HCT116 (cell line): ENCODE measurements at places on chromosomes 11 and 22. TPM values are rescaled to one million over a fixed set of nuclear protein-coding genes. Genes with fewer than 3 reads are reported as not detected.

GRCh38 chr11:14409891-14410290 lies 50.9 kb upstream of the RRAS2 start:
- no peak overlapping the region for H3K4me3 ChIP-seq
- H3K4me1 ChIP-seq, result no peaks in the 10 kb centered on the region; the same call in 1 of the 2 replicates
- DNase-seq, result no peak
- H3K27ac ChIP-seq, result no peak overlapping the region

GRCh38 chr22:33476206-33476605 lies 418.0 kb upstream of the SYN3 start:
- no peaks in the 10 kb centered on the region for H3K4me1 ChIP-seq
- no peak overlapping the region for H3K27ac ChIP-seq
- H3K27me3 ChIP-seq, result no peaks in the 10 kb centered on the region
- H3K4me3 ChIP-seq, result no peak overlapping the region

DNA sequence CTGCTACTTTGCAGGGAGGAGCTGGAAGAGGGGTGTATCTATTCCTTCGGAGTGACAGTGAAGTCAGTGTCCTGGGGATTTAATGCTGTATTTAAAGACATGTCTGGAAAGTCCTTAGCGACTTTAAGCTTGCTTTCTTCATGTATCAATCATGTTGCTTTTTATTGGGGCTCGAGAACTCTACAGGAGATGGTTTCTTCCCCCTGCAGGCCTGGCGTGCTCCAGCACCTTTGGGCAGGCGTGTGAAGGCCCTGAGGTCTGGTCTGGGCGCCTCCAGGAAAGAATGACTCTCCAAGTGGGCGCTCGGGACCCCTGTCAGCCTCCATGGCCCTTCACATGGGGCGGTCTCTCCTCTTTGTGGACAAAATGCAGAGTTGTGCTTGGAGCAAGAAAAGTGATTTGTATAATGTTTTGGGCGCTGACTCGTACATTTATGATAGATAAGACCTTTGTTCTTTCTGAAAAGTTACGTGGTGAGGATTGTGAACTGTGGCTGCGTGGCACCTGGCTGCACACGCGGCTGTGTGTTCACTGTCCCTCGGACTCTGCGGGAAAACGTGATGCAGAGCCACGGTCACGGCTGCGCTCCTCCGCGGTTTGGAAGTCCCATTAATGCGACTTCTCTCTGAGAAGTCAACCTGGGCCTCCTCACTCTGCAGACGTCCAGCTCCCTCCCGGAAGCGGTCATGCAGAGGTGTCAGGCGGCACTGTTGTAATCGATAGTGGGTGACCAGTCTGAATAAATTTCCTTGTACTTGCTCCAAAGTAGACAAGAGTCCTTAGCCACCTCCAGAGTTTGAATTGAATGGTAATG lies 282.5 kb downstream of the TBC1D22A start:
- no peak for DNase-seq
- H3K4me1 ChIP-seq, result 0 out of 2 replicates have a peak, but pooled peaks cover 3% of the 10 kb centered on the region
- H3K27ac ChIP-seq, result no peak overlapping the region
- H3K4me3 ChIP-seq, result no peak overlapping the region

- no peak for DNase-seq
- H3K27ac ChIP-seq, result no peak overlapping the region
- no peak overlapping the region for H3K4me3 ChIP-seq
Observed at GRCh38 chr11:110076371-110076965, 16.7 kb upstream of the ZC3H12C start.

GRCh38 chr11:132898676-132899075 lies 633.6 kb downstream of the OPCML start:
- no peaks in the 10 kb centered on the region for H3K27me3 ChIP-seq
- no peaks in the 10 kb centered on the region for H3K36me3 ChIP-seq
- no peak for DNase-seq
- H3K4me1 ChIP-seq, result no peaks in the 10 kb centered on the region

The TNNI2 gene
- not detected for total RNA-seq

- DNase-seq, result no peak
- no peaks in the 10 kb centered on the region for H3K36me3 ChIP-seq
Observed at GRCh38 chr11:77510095-77510494, 36.2 kb upstream of the PAK1 start.

The NOX4 gene
- not detected for total RNA-seq

The OR8G1 gene
- not detected for total RNA-seq

DNA sequence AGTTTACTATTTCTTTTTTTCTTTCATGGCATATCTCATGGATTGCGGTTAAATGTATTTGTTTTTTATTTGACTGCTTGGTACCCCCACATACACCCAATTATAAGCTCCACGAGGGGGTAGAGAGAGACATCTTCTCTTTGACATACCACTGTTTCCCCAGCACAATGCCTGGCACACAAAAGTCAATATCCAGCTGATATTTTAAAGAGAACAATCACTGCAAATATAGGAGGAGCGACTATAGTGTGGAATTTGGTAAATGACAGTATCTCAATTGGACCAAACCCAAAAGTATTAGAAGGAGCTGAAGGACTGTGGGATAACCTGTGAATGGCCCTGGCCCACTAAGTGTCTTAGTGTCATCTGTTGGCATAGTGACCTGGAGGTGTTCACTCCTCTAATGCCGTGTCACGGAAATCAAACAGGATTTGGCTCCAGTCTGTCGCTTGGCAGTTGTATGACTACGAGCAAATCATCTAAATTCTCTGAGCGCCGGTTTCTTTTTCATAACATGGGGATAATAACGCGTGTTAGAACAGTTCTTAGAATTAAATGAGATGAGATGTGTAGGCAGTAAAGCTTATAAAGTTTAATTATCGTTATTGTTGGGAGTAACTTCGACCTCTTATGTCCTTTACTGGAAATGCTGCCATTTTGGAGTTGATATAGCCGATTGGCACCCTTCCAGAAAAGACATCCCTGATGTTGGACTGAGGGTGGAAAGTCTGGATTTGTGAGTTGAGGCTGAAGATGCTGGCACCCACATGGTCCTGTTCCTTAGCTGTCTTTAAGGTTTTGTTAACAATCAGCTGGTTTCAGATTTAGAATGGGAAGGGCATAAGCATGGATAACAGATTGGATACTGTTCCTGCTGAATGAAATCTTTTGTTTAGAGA lies 144.5 kb downstream of the DBX1 start:
- no peaks in the 10 kb centered on the region for H3K36me3 ChIP-seq
- H3K27ac ChIP-seq, result no peak overlapping the region
- no peak for DNase-seq
- no peaks in the 10 kb centered on the region for H3K4me1 ChIP-seq
- no peak overlapping the region for H3K4me3 ChIP-seq
- peaks cover 15% of the 10 kb centered on the region for H3K27me3 ChIP-seq

DNA sequence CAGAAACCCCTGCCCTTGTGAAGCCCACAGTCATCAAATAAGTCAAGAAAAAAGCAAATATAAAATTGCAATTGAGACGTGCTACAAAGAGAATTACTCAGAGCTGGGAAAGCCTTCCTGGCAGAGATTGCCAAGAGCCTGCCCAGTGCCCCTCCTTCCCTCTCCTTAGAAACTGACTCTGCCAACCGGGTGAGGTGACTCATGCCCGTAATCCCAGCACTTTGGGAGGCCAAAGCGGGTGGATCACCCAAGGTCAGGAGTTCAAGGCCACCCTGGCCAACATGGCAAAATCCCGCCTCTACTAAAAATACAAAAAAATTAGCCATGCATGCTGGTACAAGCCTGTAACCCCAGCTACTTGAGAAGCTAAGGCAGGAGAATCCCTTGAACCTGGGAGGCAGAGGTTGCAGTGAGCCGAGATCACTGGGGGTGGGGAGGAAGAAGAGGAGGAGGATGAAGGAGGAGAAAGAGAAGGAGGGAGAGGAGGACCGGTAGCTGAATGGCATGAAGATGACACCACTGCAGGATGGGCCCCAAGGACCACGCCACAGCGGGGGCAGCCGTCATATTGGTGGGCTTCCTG lies 76.1 kb upstream of the RTL6 start:
- H3K4me3 ChIP-seq, result no peak overlapping the region
- no peak overlapping the region for H3K27ac ChIP-seq
- H3K36me3 ChIP-seq, result no peaks in the 10 kb centered on the region

The RSF1 gene
- total RNA-seq, result 43.1 TPM

GRCh38 chr11:33830903-33831648 lies 56.8 kb upstream of the FBXO3 start:
- no peak overlapping the region for H3K4me3 ChIP-seq
- no peaks in the 10 kb centered on the region for H3K36me3 ChIP-seq
- no peak overlapping the region for H3K27ac ChIP-seq
- DNase-seq, result no peak
- H3K4me1 ChIP-seq, result no peaks in the 10 kb centered on the region; the same call in 1 of the 2 replicates

GRCh38 chr11:272195-272930 lies 5.8 kb upstream of the NLRP6 start:
- no peak overlapping the region for H3K27ac ChIP-seq
- DNase-seq, result no peak
- H3K27me3 ChIP-seq, result no peaks in the 10 kb centered on the region
- peaks cover 5% of the 10 kb centered on the region for H3K4me1 ChIP-seq

GRCh38 chr22:39627865-39628562 lies 57.5 kb downstream of the CACNA1I start:
- H3K27me3 ChIP-seq, result no peaks in the 10 kb centered on the region
- no peak overlapping the region for H3K4me3 ChIP-seq
- no peaks in the 10 kb centered on the region; the same call in 1 of the 2 replicates for H3K4me1 ChIP-seq
- no peak for DNase-seq
- no peak overlapping the region for H3K27ac ChIP-seq

DNA sequence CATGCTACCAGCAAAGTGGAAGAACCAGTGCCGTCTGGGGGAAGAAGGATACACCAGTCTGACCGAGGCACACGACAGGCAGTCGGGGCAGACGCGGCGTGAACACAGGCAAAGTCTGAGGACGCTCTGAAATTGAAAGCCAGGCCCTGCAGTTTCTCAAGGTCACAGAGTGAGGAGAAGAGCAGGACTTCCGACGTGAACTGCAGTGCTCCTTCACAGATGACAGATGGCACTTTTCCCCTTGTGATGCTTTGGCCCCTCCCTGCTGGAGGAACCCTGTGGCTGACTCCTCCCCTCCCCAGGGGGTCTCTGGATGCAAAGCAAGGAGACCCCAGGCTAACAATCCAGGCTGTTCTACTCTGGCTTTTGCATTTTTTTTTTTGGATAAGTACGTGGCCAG lies 19.6 kb upstream of the JAM3 start:
- no peaks in the 10 kb centered on the region for H3K36me3 ChIP-seq
- no peak overlapping the region for H3K27ac ChIP-seq
- 0 out of 2 replicates have a peak, but pooled peaks cover 7% of the 10 kb centered on the region for H3K27me3 ChIP-seq
- no peaks in the 10 kb centered on the region for H3K4me1 ChIP-seq

- H3K27me3 ChIP-seq, result no peaks in the 10 kb centered on the region
- H3K36me3 ChIP-seq, result no peaks in the 10 kb centered on the region
- H3K27ac ChIP-seq, result no peak overlapping the region
- no peak for DNase-seq
Observed at GRCh38 chr22:23380230-23380573, 199.9 kb downstream of the IGLL1 start.

GRCh38 chr11:99184146-99184545 lies 163.4 kb downstream of the CNTN5 start:
- no peak overlapping the region for H3K27ac ChIP-seq
- no peaks in the 10 kb centered on the region for H3K4me1 ChIP-seq
- H3K27me3 ChIP-seq, result no peaks in the 10 kb centered on the region
- DNase-seq, result no peak
- no peaks in the 10 kb centered on the region for H3K36me3 ChIP-seq
- H3K4me3 ChIP-seq, result no peak overlapping the region

DNA sequence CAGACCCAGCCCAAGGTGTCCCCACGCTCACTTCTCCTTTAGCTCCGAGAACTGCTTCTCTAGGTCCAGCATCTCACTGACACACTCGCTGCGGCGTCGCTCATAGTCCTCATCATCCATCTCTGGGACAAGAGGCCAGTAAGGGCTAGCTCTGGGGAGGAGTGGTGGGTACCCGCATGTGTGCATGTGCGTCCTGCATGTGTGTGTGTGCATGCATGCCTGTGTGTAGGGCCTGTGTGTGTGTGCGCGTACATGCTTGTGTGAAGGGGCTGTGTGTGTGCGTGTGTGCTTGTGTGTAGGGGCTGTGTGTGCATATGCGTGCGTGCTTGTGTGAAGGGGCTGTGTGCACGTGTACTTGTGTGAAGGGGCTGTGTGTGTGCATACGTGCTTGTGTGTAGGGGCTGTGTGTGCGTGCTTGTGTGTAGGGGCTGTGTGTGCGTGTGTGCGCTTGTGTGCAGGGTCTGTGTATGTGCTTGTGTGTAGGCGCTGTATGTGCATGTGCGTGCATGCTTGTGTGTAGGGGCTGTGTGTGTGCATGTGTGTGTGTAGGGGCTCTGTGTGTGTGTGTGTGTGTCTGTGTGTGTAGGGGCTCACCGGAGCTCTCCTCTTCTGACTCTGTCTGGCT lies 3.3 kb downstream of the BRMS1 start:
- no peak overlapping the region for H3K4me3 ChIP-seq
- no peak for DNase-seq
- H3K27me3 ChIP-seq, result no peaks in the 10 kb centered on the region
- no peak overlapping the region for H3K27ac ChIP-seq
- H3K4me1 ChIP-seq, result peaks cover 43% of the 10 kb centered on the region
- H3K36me3 ChIP-seq, result peaks cover 12% of the 10 kb centered on the region

GRCh38 chr22:32852395-32853251 lies 51.1 kb downstream of the TIMP3 start:
- H3K27ac ChIP-seq, result no peak overlapping the region
- no peak overlapping the region for H3K4me3 ChIP-seq
- H3K4me1 ChIP-seq, result no peaks in the 10 kb centered on the region
- no peak for DNase-seq

The ZDHHC24 gene
- 10.5 TPM for total RNA-seq

The DMC1 gene
- total RNA-seq, result 0.89 TPM

DNA sequence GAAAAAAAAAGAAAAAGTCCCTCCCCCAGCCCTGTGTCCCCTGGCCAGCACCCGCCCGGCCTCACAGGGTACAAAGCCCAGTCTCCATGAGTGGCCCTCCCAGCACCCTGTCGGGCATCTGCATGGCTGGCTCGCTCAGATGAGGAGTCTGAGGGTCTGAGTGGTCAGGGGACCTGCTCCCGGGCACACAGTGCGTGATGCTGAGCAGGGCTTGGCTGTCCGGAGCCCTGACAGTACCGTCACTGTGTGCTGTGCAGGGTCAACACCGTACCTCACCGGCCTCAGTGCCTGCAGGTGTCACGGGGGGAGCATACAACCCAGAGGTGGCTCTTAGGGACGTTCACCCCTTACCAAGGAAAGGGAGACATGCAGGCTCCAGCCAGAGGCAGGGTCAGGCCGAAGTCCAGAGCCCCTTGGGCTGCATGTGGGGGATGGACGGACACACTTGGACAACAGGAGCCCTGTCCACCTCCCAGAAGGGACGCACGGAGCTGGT lies 3.6 kb upstream of the PLXNB2 start:
- peaks cover 6% of the 10 kb centered on the region; the same call in 1 of the 2 replicates for H3K4me1 ChIP-seq
- H3K27me3 ChIP-seq, result no peaks in the 10 kb centered on the region
- H3K36me3 ChIP-seq, result no peaks in the 10 kb centered on the region
- no peak for DNase-seq
- H3K4me3 ChIP-seq, result no peak overlapping the region
- H3K27ac ChIP-seq, result no peak overlapping the region

DNA sequence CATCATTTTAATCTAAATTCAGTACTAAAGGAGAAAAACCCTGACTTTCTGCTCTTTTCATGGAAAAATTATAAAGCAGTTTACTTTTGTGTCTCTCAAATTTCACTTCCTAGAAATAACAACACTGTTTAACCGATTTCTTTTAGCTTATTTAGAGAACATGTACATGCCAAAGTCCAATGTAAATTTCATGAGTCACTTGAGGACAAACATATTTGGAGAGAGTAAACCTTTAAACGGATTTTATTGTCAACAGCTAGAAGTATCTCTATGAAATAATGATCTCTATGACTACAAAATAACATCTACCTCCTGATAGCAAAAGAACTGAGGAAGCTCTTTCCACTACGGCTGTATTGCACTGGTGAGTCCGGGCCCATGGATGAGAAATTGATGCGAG lies 46.3 kb upstream of the SLC22A25 start:
- no peak overlapping the region for H3K4me3 ChIP-seq
- H3K36me3 ChIP-seq, result no peaks in the 10 kb centered on the region
- H3K27ac ChIP-seq, result no peak overlapping the region
- DNase-seq, result no peak
